Body of pancreas (tissue), 4 donors: ENCODE measurements at places on chromosomes 13 and 19. TPM values are rescaled to one million over a fixed set of nuclear protein-coding genes. Genes with fewer than 3 reads are reported as not detected.

DNA sequence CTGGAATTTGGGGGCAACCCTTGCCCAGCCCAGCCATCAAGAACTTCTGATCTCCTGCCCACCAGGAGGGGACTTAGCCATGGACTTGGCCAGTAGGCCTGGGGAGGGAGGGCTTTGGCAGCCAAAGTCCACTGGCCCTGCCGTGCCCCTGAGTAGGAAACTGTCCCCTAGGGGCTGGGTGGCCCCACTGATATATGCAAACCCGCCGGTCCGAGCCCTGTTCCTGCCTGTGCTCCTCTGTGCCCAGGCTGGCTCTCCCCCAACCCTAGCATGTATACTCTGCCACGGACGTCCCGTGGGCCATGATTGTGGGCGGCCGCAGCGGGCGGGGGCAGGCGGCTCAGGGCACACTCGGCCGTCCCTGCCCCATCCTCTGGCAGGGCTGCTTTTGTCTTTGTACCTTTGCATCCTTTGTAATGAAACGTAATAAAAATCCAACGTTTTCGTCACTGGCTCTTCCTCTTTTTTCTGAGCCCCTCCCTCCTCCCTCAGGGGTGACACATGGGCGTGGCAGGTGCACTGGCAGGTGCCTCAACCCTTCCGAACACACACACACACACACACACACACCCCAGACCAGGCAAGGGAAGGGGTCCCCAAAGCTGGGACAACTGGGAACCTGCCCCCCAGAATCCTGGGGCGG, 9.1 kb downstream of the COMP start:
- DNase-seq: no peak

DNA sequence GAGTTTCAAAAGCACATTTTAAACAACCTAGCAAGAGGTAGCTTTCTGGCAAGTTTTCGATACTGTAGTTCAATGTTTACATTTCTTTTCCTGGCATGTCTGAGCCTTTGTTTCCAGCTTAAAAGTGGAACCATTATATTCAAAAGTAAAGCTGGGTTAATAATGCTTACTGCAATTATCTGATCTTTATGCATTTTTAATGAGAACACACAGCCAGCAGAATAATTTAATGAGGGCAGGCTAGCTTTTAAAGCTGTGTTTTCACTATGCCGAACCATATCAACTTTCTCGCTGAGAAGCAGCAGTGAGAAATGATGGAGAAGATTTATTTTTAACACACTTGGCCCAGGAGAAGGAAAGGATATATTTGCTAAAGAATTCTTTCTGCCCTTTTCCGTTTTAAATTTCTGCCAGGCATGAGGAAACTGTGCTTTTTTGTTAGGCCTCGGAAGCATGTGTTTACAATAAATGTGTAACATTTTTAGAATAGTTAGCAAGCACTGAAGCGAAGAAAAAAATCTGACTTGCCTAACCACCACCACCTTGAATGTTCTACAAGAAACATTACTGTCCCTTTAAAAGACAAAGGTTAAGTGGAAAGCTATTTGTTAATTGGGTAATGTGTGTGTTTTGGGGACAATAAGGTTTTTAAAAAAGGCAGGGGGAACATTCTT, 1.0 kb downstream of the MBNL2 start:
- no peak for DNase-seq

- no peak for DNase-seq
Observed at GRCh38 chr13:113231306-113232207, 22.1 kb downstream of the CUL4A start.

- no peak for DNase-seq
Observed at GRCh38 chr13:46580362-46580839, 27.4 kb downstream of the LRCH1 start.

- DNase-seq: no peak
Observed at GRCh38 chr19:45130888-45131615, 29.7 kb downstream of the NKPD1 start.

DNA sequence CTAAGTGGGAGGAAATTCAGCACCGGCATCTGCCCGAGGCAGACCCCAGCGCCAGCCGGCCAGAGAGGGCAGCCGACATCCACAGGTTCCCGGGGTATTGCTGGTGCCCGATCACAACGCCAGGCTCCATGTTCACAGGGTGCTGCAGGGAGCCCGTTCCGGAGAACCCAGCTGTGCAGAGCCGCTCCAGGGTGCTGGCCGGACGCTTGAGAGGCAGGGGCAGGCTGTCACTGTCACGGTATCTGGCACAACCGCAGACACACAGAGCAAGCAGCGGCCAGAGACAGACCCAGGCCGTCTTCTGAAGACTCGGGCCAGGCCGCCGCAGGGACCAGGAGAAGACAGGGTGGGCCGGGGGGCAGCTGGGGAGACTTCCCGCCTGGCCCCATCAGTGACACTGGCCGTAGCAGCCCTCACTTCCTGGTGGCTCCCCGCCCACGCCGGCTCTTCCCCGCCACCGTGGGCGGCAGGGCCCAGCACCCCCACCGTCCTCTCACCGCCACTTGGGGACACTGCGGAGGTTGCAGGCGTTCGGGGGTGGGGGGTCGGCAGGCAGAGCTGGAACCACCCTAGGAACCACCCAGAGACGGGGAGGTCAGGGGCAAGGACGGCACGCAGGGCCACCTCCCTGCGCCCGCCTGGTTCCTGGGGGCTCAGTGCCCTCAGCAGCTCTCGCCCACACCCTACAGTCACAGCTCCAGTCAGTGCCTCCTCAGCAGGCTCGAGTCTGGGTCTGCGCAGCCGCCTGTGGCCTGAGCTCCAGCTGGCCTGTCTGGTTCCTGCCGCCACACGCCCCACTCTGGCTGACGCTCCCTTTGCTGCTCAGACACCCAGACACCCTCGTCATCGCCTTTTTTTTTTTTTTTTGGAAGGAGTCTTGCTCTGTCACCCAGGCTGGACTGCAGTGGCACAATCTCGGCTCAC, 3.8 kb downstream of the RNF126 start:
- DNase-seq: peak; percentile 47

GRCh38 chr13:27678306-27679040, 56.8 kb downstream of the POLR1D start:
- peak; percentile 20 for DNase-seq

DNA sequence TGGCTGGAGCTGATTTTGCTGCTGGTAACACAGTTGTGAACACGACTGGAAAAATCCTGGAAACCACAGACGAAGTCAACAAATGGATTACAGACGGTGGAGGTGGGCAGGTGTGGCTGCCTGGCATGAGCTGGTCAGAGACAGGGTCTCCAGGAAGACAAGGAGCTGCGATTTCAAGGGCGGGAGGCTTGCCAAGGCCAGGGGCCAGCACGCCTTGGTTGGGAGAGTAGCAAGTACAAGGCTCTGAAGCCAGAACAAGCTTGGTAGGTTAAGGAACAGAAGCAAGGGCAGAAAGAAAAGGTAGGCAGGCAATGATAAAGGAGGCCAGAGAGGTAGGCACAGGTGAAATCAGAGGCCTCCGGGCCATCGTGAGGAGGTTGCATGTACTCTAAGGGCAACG, 50.7 kb upstream of the AMER2 start:
- no peak for DNase-seq

DNA sequence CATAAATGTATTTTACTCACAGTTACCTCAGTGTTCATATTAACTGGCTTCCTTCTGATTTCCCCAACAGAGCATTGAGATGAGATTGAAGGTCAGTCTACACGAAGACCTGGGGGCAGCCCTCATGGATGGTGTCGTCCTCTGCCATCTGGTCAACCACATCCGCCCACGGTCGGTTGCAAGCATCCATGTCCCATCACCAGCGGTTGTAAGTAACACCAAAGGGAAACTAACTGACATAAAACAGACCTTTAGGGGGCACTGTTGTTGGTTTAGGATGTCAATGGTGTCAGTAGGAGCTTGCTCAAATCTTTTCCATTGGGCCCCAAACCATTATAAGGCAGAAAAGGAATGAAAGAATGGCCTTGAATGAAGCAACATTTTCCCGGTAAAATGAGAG, 68.2 kb downstream of the ESD start:
- DNase-seq: no peak

- DNase-seq: no peak
Observed at GRCh38 chr19:49430678-49431329, 5.6 kb downstream of the GFY start.

GRCh38 chr13:97757807-97758206, 195.7 kb upstream of the IPO5 start:
- peak; percentile 34 for DNase-seq

- DNase-seq: no peak
Observed at GRCh38 chr13:49058761-49059160, 83.0 kb downstream of the FNDC3A start.

GRCh38 chr19:56942756-56943155, 102.2 kb upstream of the PEG3 start:
- DNase-seq: no peak

GRCh38 chr13:43388282-43389034, 365.1 kb downstream of the DNAJC15 start:
- DNase-seq: peak; percentile 44

GRCh38 chr19:51777570-51778462, 16.8 kb downstream of the FPR2 start:
- peak; percentile 66 for DNase-seq

DNA sequence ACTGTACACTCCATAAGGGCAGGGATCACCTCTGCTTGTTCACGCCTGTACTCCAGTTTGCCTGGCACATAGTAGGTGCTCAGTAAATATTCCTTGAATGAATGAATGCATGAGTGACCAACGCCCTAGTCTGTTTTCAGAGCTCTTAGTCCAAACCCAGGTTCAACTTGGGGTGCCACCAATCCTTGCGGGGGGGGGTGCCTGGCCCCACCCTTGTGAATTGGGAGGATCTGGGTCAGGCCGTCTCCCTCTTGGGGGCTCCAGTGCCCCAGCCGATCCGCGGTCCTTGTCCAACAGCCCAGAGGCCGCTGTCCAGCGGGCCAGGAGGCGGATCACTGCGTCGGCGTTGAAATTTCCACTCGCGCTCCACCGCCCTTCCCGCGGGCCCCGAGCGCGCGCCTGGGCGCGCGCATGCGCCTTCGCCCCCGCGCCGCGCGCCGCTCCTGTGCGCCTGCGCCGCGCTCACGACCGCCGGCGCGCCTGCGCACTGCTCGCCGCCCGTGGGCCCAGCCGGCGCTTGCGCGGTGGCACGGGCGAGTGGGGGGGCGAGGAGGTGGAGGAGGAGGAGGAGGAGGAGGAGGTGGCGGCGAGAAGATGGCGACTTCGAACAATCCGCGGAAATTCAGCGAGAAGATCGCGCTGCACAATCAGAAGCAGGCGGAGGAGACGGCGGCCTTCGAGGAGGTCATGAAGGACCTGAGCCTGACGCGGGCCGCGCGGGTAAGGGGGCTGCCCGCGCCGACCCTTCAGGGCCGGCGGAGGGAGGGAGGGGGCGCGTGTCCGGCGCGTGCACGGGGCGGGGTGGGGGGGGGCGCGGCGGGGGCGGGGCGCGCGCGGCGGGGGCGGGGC, at the start of gene CRTC1:
Gene CRTC1, plus strand, starts transcription at position 572 of the 849 bp plus-strand sequence. Its CDS starts 23 bp downstream, at position 595.
- DNase-seq: peak; percentile 87

- DNase-seq: no peak
Observed at GRCh38 chr13:31192306-31192705, 7.5 kb upstream of the B3GLCT start.

DNA sequence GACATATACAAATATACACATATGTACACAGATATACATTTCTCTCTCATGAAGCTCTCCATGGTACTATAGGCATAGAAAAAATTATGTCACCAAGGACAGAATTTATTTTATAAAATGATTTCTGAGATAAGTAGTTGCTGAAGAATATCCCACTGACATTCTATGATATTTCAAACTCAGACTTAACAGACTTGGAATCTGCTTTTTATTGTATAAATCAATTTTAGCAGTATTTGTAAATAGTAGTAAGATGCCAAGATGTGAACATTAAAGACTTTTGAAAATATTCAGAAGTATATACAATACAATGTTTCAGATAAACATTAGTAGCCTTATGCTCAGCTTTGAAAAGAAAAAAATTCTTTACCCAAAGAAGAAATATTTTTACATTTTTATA, 107.4 kb upstream of the ARGLU1 start:
- no peak for DNase-seq

DNA sequence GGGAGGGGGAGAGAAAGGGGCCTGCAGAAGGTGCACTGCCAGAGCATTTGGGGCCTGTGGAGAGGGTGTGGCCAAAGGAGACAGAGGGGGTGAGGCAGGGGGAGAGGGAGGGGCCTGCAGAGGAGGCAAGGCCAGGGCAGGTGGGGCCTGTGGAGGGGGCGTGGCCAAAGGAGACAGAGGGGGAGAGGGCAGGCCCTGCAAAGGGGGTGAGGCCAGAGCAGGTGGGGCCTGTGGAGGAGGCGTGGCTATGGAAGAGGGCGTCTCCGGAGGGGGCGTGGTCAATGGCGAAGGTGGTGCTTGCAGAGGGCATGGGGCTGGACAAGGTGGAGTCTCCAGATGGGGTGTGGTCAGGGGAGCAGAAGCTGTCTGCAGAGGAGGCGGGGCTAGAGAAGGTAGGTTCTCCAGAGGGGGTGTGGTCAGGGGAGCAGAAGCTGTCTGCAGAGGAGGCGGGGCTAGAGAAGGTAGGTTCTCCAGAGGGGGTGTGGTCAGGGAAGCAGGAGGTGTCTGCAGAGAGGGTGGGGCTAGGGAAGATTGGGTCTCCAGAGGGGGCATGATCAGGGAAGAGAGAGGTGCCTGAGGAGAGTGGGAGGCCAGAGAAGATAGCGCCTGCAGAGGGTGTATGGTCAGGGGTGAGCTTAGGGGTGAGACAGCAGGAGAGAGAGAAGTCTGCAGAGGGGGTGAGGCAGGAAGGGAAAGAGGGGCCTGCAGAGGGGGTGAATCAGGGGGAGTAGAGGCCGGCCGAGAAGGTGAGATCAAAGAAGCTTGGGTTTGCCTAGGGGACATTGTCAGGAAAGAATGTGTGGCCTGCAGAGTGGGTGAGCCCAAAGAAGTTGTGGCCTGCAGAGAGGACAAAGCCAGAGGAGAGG, 3.4 kb downstream of the PRR36 start:
- DNase-seq: peak; percentile 66

GRCh38 chr19:53646144-53646543, 14.3 kb downstream of the DPRX start:
- DNase-seq: no peak

Gene THSD1
- 1.3 TPM for total RNA-seq

Gene ZNF628
- total RNA-seq: 3.4 TPM

Gene ZNF90
- total RNA-seq: 13.5 TPM

Gene NTF4
- not detected for total RNA-seq

Gene CD22
- total RNA-seq: 3.0 TPM

Gene VSTM2B
- not detected for total RNA-seq

Gene RASGRP4
- total RNA-seq: 4.6 TPM

Gene CEACAM4
- total RNA-seq: 1.8 TPM

Gene KRTDAP
- not detected for total RNA-seq

Gene KLK4
- not detected for total RNA-seq
